Metanephros (tissue), 2 donors: ENCODE measurements at places on chromosomes 4 and X. TPM values are rescaled to one million over a fixed set of nuclear protein-coding genes. Genes with fewer than 3 reads are reported as not detected.

TMEM271 gene
- 0.06 TPM for total RNA-seq

C4orf36 gene
- total RNA-seq: 1.3 TPM

NLRP2B gene
- 0.06 TPM for total RNA-seq

ARSD gene
- total RNA-seq: 73.9 TPM

PRRG3 gene
- 6.1 TPM for total RNA-seq

KLHL5 gene
- total RNA-seq: 33.7 TPM

SHROOM4 gene
- total RNA-seq: 21.8 TPM

PCDH10 gene
- total RNA-seq: 3.4 TPM

MAGEA10 gene
- total RNA-seq: not detected

PHF8 gene
- 39.3 TPM for total RNA-seq

TMSB15C gene
- 7.9 TPM for total RNA-seq

ERCC6L gene
- total RNA-seq: 1.2 TPM

HTRA3 gene
- total RNA-seq: 22.1 TPM

DIPK2B gene
- 13.4 TPM for total RNA-seq

CSAG1 gene
- not detected for total RNA-seq

DOK7 gene
- total RNA-seq: 2.0 TPM

USP11 gene
- 160 TPM for total RNA-seq

NEIL3 gene
- 3.9 TPM for total RNA-seq

CXCL10 gene
- total RNA-seq: 3.3 TPM

SMIM10L2A gene
- total RNA-seq: 4.8 TPM

ARHGAP36 gene
- 36.8 TPM for total RNA-seq

USP17L5 gene
- total RNA-seq: not detected

SLC25A43 gene
- total RNA-seq: 5.4 TPM

CENPVL1 gene
- total RNA-seq: 0.18 TPM

PNMA3 gene
- total RNA-seq: 12.5 TPM

LRCH2 gene
- total RNA-seq: 9.5 TPM

IL2 gene
- not detected for total RNA-seq

TMEM255A gene
- total RNA-seq: 0.88 TPM

F9 gene
- not detected for total RNA-seq

TMEM175 gene
- total RNA-seq: 28.9 TPM

F8A2 gene
- total RNA-seq: not detected

PHOX2B gene
- 0.12 TPM for total RNA-seq

ESX1 gene
- not detected for total RNA-seq

AFP gene
- total RNA-seq: 34.0 TPM

GPRIN3 gene
- total RNA-seq: 12.6 TPM

SMIM43 gene
- total RNA-seq: 0.23 TPM

FAM9A gene
- not detected for total RNA-seq

CRMP1 gene
- total RNA-seq: 17.0 TPM

EGF gene
- total RNA-seq: 9.3 TPM

NAP1L2 gene
- 2.6 TPM for total RNA-seq

SYTL4 gene
- 14.3 TPM for total RNA-seq

MAGEA11 gene
- not detected for total RNA-seq

PPEF1 gene
- 0.41 TPM for total RNA-seq

GDPD2 gene
- 0.58 TPM for total RNA-seq

NBDY gene
- total RNA-seq: 12.1 TPM

CT45A3 gene
- total RNA-seq: 0.18 TPM

GAGE12E gene
- not detected for total RNA-seq

MAOB gene
- 12.9 TPM for total RNA-seq

SORBS2 gene
- total RNA-seq: 61.0 TPM

BRS3 gene
- not detected for total RNA-seq

AMELX gene
- total RNA-seq: not detected

TEX13C gene
- total RNA-seq: not detected

FTSJ1 gene
- total RNA-seq: 29.7 TPM

TMEM164 gene
- total RNA-seq: 40.9 TPM

SH3TC1 gene
- 65.4 TPM for total RNA-seq

NWD2 gene
- 0.06 TPM for total RNA-seq

KLHL4 gene
- total RNA-seq: 4.9 TPM

CABS1 gene
- not detected for total RNA-seq
